ENCODE measurements at places on chromosomes 3 and 15.
A peak's percentile ranks its signal among the peaks of the same experiment; 100 is the strongest.

DNA sequence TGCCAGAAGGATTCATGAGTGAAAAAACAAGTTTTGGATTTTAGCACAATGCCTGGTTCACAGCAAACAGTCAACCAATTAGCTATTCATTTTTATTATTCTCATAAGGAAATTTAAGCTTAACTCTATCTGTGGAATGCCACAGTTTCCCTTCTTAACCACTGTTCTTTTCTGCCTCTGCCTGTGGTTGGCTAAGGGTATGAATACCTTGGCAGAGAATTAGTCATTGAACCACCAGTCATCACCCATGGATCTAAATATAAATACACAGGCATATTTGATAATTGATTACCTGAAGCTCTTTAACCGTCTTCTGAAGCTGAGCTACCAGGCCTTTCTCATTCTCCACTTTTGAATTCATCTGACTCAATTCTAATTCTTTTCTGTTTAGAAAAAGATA is 79.9 kb downstream of the MYH15 start:
- DNase-seq = no peak

- no peak for DNase-seq
Observed at GRCh38 chr3:63132461-63133250, 145.5 kb upstream of the SYNPR start.

DNA sequence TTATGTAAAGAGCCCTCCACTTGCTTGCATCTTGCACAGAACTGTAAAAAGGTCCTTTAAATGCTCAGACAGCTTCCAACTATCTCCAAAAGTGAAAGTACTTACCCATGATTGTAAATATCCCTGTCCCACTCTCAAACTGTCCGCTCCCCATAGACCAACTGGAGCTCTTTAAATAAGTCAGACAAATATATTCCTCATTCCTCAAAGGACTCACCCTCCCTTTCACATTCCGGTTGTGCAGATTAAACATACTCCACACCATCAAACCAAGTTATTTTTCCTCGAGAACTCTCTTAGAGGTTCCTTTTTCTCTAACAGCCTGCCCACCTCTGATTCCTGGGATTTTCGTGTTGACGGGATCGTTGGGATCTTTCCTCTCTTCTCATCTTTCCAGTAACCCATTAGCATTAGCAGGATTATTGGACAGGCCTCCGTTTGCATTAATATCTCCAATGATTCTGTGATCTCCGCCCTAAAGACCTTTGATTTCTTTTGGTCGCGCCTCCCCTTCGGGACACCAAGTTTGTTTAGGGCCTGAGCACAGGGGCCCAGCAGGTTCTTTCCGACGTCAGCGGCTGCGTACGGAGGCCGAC is 763 bp downstream of the GOLGB1 start:
- DNase-seq = no peak

- no peak for DNase-seq
Observed at GRCh38 chr15:47750030-47750739, 32.9 kb downstream of the SEMA6D start.

DNA sequence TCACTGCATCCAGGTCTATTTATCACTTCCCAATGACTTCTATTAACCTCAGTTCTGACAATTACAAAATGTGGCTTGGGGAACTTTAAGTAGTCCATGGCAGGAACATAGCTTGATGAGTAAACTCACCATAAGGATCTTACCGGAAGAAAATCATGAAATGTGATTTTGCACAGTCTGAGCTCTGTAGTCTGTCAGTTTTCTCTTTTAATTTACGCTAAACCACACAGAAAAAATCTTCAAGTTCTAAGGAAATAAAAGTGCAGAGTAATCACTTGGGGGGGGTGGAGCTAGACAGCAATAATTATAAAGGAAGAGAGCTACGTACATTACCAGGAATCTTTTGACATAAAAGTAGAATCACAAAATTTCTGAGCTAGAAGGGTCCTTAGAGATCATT is 9.2 kb downstream of the TBC1D5 start:
- DNase-seq = no peak

GRCh38 chr15:92452143-92452542 is 58.5 kb downstream of the ST8SIA2 start:
- DNase-seq = no peak

- DNase-seq = peak; percentile 67
Observed at GRCh38 chr3:135965506-135966270, at the start of gene PPP2R3A. PPP2R3A (plus strand) TSS chr3:135965728; CDS start chr3:136001499, 35,771 bp downstream.

DNA sequence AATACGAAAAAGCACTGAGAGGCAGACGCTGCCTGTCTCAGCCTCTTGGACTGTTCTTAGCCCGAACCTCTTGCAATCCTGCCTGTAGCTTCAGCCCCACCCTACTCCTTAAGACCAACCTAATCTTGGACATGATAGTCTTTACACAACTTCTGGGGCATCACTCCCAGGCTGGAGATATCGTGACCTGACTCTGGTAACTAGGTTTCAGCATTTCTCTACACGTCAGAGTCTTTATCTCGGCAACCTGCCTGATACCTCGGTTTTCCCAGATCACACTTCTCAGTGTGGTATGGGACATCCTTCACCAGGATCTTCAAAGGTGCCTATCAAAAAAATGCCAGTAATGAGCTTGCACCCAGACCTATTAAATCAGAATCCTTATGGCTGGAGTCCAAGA is 590.2 kb upstream of the KCNMB2 start:
- DNase-seq = no peak

DNA sequence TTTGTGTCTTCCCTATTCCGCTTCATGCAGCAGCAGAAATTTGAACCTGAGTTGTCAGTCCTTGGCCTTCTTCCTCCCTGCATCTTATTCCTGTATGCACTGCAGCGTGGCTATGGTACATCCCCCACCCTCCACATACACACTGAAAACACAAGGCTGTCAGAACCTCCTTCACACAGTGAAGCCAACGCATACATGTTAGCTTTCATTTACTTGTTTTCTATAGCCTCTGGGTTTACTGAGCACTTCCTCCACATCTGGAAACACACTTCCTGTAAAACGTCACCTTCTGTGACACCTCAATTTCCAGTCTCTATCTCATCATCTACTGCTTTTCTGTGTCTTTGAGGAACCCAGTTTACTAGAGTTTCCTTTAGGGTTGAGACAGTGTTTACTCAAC is 47.0 kb downstream of the SUSD5 start:
- no peak for DNase-seq

DNA sequence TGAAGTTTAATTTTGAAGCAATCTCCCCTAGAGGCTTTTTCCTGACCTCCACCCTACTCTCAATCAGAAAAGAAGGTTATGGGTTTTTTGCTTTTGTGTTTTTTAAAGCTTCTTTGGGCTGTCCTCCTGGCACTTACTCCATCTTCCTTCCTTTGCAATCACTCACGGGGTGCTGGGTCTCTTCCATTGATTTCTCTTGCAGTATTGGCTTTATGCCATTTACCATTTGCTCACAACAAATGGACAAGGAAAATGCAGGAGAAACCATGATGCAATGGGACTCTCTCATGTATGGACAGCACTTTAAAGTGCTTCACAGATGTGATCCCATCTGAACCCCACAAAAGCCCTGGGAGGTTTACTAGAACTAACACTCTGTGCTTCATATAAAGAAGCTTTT is 57.5 kb downstream of the SST start:
- DNase-seq = no peak

Data from T-helper 2 cell treated with Interferon-gamma antibody and Interleukin-4, amounts not matched to agents 5 μg/mL and 100 μg/mL, for 36 hours (primary cell).